ENCODE measurements at places on chromosomes 2 and 18.
A peak's percentile ranks its signal among the peaks of the same experiment; 100 is the strongest.

DNA sequence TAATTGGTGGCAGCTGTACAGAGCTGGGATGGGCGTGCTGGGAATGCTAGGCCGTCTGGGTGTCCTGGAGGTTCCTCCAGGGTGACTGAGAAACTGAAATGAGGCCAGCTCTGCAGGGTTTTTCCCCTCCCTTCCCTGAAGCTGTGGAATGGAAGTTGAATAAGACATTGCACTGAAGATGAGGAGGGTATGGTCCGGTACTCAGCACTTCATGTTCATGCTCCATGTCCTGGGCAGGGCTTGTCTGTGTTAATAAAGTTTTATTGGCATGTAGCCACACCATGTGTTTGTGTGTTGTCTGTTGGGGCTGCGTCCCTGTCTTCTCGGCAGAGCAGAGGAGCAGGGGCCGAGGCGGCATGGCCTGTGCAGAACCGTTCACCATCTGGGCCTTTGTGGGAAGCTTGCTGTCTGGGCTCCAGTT is 154.0 kb downstream of the LDLRAD4 start:
- no peak for DNase-seq

GRCh38 chr18:74724186-74724585 is 126.5 kb downstream of the ZNF407 start:
- DNase-seq: no peak

- no peak for DNase-seq
Measured at GRCh38 chr2:31440764-31441163, 26.2 kb upstream of the XDH start.

DNA sequence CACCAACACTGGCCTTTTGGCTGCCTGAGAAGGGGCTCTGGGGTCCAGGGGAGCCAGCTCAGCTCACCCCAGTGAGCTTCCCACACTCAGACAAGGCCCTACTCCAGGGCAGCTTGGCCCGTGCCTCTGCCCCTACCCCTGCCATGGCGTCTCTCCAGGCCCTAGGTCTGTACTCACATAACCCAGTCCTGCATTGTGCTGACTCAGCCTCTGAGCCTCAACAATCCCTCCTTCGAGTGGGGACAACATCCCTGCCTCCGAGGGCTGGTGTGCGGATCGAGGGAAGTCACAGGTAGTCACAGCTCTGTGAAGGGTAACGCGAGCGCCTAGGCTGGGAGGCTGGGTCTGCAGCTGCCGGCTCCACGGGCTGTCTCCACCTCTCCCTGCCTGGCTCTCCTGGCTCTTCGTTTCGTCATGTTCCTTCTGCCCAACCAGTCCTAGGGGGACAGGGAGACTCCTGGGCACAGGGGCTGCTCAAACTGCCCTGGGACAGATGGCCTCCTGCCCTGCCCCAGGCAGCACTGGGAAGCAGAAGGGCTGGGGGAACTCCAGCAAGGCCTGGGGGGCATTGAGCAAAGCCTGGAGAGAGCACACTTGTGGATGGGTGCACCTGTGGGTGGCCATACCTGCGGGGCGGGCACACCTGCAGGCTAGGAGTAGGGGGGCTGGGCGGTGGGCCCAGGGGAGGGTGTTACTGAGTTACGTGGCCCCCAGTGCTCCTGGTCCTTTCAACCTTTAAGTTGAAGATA is 74.6 kb downstream of the RRM2 start:
- DNase-seq: no peak

DNA sequence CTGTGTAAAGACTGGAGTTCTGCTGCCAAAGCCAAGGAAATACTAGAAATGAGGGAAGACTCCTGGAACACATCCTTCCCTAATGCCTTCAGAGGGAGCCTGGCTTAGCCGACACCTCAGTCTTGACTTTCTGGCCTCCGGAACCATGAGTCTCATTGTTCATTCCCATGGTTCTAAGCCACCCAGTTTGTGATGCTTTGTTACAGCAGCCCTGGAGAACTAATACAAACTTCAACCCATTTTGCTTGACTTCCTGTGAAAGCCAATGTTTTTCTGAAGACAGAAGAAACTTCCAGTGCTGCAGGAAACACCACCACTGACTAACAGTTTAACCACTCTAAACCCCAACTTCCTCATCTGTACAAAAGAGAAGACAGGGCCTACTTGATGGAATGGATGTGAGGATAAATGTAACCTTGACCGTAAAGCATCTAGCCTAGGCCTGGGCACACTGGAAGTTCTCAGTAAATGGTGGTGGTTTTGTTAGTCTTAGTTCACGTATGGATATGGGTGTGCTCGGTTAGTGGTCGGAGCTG is 85.9 kb upstream of the RFX8 start:
- DNase-seq: peak; percentile 53

GRCh38 chr2:182767578-182767977 is 51.5 kb downstream of the DNAJC10 start:
- no peak for DNase-seq

DNA sequence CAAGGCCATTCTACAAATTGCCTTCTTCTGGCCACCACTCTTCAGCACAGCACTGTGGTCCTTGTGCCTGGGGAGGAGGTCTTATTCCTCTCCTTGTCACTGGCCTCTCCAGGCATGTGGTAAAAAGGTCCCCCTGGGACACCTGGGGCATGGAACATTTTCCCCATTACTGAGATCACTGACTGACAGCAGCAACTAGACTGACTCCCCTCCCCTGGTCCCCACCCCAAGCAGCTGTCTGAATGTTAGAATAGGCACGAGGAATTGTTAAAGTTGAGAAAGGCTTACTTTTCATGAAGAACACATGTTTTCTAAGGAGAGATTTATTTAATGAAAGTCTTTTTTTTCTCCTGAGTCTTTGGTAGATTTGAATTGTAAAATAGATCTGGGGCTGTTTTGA is 39.5 kb upstream of the RTN4 start:
- no peak for DNase-seq

GRCh38 chr2:119311371-119311770 is 55.3 kb downstream of the C2orf76 start:
- no peak for DNase-seq

DNA sequence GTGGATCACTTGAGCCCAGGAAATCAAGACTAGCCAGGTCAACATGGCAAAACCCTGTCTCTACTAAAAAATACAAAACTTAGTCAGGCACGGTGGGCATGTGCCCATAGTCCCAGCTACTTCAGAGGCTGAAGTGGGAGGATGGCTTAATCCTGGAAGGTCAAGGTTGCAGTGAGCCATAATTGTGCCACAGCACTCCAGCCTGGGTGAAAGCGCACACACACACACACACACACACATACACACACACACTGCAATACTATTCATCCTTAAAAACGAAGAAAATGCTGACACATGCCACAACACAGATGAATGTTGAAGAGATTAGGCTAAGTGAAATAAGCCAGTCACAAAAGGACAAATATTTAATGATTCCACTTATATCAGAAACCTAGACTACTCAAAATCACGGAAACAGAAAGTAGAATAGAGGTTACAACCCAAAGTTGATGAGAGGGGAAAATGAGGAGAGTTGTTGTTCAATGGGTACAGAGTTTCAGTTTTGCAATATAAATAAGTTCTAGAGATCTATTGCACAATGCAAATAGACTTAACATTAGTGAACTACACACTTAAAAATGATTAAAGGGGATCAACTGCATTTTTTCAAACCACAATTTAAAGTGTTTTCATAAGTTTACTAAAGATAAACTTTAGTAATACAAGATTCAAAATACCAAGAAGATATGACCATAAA is 114.5 kb downstream of the USP34 start:
- peak; percentile 69 for DNase-seq

DNA sequence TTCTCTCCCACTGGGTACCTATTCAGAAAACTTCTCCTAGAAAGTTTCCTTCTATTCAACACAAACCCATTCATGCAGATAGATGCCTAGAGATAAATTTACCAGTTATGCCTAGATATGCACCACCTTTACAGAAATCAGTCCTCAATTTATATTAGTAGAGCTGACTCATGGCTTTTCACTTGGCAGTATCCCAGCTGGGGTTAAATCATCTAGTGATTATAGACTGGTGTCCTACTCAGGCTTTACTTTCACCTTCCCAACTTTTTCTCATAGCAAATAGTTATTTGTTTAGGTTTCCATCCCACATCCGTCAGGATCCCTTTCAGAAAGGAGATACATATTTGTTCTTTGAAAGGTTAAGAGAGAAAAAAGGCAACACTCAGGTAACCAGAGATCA is 124.5 kb downstream of the AQP4 start:
- no peak for DNase-seq

GRCh38 chr18:24006712-24007313 is 7.7 kb upstream of the TTC39C start:
- no peak for DNase-seq

- DNase-seq: no peak
Measured at GRCh38 chr18:74760026-74760425, 162.4 kb downstream of the ZNF407 start.

GRCh38 chr2:232882085-232882484 is 12.0 kb downstream of the SNORC start:
- DNase-seq: no peak

DNA sequence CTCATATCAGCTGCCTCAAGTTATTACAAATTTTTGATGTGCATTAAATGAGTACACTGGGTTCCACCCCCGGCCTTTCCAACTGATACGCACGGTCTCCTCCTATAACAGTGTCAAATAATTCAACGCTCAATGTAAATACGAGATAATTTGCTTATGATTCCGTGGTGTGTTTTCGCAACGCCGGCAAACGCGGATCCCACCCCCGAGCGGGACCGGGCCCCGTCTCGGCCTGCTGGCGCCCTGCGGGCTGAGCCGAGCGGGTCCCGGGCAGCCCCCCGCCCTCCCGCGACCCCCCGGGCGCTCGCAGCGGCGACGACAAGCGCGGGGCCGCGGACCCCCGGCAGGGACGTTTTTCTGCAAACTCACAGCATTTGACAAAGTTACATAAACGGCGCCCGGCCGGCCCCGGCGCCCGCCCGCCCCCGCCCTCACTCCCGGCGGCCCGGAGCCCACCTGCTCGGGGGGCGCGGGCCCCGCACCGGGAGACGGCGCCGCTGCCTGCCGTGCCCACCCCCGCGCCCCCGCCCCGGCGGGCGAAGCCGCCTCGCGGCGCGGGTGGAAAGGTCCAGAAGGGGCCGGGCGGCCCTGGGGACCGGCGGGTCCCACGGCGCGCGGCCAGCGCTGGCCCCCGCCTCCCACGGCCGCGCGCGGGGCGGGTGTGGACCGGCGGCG is 762 bp downstream of the HDAC4 start:
- peak; percentile 45 for DNase-seq

DNA sequence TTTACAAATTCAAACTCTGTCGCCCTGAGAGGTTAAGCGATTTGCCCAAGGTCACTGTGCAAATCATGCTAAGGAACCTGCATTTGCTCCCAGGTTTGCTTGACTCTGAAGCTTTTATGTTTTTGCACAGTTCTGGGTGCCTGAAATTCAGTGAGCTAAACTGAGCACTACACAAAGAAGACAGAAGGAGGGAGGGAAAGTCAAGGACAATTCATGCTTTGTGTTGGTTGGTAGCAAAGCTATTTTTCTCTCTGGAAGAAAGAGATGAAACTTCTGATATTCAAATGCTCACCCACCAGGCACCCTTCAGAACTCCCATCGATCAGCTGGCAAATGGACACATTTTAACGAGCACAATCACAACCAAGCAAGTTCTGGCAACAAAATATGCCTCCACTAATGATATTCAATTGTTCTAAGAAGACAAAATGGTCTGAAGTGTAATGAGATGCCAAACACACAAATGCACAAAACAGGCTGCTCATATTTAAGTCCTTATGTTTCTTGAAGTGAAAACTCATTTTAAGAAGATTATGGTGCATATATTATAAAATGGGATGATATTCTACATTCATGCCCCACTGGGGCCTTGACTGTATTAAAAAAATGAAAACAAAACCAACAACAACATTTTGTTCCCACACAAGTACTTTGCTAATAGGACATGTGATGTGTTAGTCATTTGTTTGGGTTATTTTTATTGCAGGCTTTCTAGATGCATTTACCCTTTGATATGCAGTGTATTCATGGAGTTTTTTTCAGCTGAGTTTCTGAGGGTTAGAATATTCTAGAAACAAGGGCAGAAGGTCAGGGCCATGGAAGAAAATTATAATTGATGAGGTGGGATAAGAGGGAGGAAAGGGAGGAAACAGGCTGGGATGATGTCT is 445.6 kb upstream of the CELF4 start:
- no peak for DNase-seq

DNA sequence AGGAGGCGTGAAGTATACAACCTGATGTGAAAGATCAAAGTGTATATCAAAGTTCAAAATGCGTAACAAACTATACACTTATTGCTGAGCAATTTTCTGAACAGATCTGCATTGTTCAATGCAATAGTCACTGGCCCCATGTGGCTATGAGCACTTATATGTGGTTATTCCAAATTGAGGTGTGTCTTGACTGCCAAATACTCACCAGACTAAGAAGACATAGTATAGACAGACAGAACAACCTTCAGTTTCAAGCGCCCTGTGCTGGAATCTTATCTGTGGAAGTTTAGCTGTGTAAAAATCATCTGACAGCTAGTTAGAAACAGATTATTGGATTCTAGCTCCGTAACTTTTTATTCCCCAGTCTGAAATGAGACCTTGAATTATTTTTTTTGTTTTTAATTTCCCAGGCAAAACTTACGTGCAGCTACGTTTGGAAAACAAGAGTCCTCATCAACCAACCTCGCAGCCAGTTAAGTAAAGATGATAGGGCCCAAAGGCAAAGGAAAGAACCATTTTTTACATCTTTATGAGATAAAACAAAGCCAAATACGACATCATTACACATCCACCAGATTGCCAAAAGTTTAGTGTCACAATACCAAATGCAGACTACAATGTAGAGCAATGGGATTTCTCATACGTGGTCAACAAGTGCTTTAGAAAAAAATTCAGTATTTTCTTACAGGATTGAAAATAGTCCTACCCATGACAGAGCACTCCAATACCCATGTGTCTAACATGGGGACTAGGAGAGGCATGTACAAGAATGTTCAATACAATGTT is 37.2 kb downstream of the MBOAT2 start:
- DNase-seq: no peak

DNA sequence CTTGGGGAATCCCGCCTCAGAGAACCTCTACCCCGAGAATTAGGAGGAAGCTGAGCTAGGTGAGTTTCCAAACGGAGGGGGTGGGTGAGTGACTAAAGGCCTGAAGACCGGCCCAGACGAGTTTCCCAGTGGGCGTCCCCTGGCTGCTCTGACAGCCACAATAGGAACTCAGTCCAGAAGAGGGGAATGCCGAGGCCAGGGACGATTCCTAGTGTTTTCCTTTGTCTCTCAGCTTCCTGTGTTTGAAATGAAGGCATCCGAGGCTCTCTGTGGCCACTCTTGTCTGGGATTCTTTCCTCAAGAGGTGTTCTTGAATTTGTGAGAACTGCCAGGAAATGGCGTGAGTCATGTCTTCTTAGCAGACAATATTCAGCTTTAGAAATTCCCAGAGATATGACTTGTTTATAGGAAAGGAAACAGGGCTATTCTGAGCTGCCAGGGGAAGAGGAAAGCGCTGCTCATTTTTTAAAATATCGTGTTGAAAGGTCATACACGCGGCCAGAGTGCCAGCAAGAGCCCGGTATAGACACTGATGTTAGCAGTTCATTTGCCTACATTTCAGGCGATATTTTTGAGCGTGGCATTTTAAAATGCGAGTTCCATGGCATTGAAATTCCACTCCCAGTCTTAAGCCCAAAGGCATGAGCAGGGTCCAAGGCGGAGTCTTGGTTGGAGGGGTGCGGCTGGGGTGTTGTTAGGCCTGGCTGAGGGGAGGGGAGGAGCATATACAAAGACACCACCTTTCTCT is 169.1 kb upstream of the KLF7 start:
- DNase-seq: peak; percentile 87

GRCh38 chr18:70382992-70383717 is 94.3 kb downstream of the SOCS6 start:
- DNase-seq: no peak

GRCh38 chr2:207012461-207012860 is 73.1 kb downstream of the CPO start:
- DNase-seq: no peak

All from suppressor macrophage treated with lipopolysaccharide for 4 hours (primary cell).